ENCODE measurements at places on chromosomes 2 and 18.

GRCh38 chr2:129929321-129930290 lies 49.9 kb upstream of the RAB6C start:
- no peak for DNase-seq

DNA sequence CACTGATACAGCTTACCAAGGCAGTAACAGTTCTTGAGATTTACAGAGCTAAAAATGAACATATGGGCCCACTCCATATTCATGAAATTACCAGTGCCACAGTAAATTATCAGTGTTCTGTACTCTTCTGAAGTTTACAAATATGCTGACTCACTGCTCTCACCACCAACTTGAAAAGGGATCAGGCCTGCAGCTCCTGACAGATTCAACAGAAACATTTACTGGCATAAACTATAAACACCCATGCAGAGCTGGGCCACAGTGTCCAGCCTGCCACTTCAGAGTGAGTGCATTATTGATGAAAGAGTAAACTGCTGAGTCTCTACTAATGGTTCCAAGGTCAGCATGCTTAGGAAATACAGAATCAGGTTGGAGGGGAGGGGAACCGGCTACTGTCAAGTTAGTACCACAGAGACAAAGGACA lies 83.1 kb downstream of the FARSB start:
- DNase-seq: no peak

- DNase-seq: no peak
Observed at GRCh38 chr2:3312576-3313345, 64.9 kb downstream of the EIPR1 start.

DNA sequence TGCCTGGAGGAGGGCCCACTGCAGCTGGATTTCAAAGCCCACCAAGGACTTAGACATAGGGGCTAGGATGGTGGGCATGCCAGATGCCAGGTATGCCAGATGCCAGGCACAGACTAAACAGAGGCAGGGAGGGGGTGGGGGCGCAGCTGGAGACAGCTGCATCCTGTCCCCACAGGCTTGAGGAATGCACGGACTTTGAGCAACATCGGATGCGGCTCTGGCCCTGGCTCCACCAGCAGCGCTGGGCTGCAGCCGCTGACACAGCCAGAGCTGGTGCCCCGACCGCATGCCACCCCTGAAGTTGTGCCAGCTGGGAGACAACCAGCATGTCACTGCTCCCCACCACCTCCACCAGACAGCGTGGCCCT lies 39.5 kb downstream of the AQP12A start:
- DNase-seq: no peak

- DNase-seq: no peak
Observed at GRCh38 chr18:61237529-61237928, 95.7 kb upstream of the CDH20 start.

GRCh38 chr2:99595373-99595772 lies 105.6 kb upstream of the REV1 start:
- no peak for DNase-seq

DNA sequence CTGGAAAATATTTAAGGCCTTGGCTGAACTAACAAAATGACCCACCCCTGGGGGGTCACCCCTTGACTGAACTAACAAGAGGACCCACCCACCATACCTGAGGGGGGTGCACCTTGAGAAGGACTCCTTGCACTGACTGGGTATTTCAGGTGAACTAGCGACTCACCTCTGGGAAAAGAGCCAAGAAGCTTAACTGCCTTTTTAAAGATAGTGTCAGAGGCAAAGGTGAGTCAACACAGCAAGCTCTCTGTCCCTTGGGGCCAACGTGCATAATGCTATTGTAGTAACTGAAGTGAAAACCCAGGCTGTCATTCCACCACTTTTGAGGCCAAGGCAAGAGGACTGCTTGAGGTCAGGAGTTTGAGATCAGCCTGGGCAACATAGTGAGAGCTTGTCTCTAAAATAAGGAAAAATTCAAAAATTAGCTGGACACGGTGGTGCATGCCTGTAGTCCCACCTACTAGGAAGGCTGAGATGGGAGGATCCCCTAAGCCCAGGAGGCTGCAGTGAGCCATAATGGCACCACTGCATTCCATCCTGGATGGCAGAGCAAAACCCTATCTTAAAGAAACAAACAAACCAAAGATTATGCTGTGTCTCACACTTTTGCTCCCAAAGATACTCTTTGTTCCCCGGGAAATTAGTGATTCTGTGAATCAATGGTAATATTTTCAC lies 36.4 kb upstream of the ZCCHC2 start:
- DNase-seq: peak; percentile 48

DNA sequence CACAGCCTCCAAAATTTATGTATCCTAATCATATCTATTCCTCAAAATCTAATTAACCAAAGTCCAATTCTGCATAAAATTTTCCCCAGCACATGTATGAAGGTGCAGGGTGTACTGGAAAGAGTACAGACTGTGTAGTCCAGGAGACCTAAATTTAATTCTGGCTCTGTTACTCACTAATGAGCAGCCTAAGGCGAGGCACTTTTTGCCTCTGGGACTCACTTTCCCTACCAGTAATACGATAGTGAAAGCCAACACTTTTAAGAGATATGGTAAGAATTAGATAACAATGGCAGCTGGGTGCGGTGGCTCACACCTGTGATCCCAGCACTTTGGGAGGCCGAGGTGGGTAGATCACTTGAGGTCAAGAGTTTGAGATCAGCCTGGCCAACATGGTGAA lies 177.7 kb downstream of the PIEZO2 start:
- no peak for DNase-seq

DNA sequence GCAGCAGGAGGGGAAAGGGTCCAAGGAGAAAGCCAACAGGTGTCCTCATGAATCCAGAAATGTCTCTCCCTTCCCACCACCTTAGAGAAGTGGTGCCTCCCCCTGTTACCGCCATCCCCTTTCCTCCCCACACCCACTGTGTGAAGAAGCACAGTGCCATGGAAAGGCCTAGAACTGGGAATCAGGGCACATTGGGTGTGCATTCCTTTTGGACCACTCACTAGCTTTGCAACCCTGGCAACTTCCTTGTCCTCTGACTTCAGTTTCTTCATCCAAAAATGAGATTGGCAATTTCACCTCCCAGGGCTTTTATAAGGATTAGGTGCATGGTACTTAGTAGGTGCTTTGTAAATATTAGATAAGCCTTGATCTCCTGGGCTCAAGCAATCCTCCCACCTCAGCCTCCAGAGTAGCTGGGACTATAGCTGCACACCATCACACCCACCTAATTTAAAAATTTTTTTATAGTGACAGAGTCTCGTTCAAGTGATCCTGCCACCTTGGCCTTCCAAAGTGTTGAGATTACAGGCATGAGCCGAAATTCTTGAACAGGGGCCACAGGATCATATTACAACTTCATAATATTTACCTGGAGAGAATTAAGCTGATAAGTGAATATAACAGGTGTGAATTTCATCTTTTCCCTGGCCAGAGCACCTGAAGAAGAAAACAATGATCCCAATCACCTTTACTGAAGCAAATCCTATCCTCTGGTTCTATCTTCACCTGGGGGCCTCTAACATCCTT lies 97.9 kb upstream of the TAF1B start:
- no peak for DNase-seq

GRCh38 chr2:167198009-167198408 lies 309.7 kb downstream of the XIRP2 start:
- DNase-seq: no peak

- DNase-seq: no peak
Observed at GRCh38 chr2:47031909-47032668, 116.5 kb upstream of the MCFD2 start.

DNA sequence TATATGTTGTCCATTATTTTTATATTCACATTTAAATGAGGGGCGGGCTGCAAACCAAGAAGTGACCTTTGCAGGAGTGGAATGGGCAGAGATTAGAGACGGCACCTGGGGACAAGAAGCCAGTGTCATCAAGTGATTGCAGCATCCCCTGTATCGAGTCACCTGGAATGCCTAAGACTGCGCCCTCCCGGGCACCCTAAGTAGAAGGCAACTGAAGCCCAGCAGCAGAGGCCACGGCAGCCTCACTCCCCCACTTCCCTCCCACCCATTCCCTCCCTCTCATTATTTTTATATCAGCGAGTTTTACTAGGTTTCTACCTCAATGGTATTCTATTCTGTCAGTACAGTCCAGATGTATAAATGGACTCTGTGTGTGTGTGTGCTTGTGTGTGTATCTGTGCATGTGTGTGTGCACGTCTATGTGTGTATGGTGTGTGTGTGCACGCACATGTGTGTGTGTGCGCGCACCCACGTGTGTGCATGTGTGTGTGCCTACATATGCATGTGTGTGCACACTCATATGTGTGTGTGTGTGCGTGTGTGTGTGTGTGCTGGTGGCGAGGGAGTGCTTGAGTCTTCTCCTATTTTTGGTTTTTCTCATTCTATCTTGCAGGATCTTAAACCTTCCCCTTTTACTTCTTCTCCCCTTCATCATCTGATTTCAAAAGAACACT lies 106.8 kb upstream of the SLC66A3 start:
- no peak for DNase-seq

DNA sequence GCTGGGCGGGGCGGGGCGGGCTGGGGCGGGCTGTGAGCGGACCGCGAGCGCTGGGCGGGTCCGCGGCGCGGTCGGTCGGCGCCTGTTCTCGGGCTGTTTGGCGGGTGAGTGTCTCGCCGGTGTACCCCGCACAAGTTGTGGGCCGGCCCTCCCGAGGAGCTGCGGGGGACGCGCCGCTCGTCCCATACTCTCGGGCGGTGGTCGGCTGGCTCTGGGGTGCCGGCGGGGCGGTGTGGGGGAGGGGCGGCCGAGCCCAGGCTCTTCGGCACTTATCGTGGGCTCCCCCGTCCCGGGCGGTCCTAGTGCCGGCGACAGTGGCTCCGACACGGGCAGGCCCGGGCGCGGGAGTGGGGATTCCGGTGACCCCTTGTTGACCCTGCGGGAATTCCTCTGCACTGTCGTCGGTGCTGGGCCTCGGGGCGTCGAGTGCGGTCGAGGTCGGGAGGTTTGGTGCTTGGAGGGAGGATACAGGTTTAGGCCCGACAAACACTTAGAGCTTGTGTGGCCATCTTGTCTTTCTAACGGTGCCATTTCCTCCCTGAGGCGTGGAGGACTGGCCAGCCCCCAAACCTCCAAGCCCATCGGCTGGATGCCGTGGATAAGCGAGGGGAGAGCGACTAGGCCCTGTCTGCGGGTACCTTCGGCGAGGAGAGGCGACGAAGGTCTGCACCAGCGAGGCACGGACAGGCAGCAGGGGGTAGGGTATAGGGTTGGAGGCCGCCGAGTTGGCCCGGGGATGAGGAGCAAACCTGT lies at the start of gene SEPTIN2:
Gene SEPTIN2 (plus strand): TSS at position 47 of the 753 bp plus-strand sequence. CDS start 8,308 bp downstream, outside the sequence.
- DNase-seq: peak; percentile 76

GRCh38 chr2:135050132-135050531 lies 2.0 kb upstream of the RAB3GAP1 start:
- DNase-seq: no peak

DNA sequence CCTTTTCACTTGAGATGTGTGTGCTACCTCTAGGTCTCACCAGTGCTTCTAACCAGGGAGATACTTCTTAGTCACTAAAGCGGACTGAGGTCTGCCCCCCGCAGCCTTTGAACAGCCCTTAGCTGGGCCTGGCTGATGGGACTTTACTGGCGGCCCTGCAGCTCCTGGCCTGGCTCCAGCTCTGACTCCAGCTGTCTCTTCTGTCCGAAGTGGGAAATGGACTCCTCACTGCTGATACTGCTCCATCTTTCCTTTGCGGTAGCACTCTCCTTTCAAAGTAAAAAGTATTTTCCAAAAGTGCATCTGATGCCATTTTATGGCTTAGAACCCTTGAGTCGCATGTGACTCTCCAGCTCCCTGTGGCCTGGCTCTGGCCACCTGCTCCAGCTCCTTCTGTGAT lies 64.5 kb downstream of the ATP9B start:
- no peak for DNase-seq

- no peak for DNase-seq
Observed at GRCh38 chr2:60516826-60517225, 36.6 kb downstream of the BCL11A start.

- DNase-seq: no peak
Observed at GRCh38 chr2:165794536-165794928, 485 bp upstream of the GALNT3 start.

DNA sequence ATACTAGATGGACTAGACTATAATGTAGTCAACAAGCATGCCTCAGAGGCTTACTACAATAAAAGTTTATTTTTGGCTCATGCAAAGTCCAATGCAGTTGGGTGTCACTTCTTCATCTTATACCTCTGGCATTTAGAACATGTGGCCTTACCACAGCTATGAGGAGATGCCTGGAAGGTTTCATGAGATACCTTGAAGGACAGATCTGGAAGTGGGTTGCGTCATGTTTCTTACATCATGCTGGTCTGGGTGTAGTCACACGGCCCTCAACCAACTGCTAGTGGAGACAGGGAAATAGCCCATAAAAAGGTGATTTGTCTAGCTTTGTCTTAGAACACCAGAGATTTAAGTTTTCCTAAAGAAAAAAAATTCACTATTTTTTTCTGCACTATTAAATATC lies 91.7 kb upstream of the MMADHC start:
- DNase-seq: no peak

GRCh38 chr2:47664817-47665216 lies 118.1 kb upstream of the MSH6 start:
- DNase-seq: no peak

DNA sequence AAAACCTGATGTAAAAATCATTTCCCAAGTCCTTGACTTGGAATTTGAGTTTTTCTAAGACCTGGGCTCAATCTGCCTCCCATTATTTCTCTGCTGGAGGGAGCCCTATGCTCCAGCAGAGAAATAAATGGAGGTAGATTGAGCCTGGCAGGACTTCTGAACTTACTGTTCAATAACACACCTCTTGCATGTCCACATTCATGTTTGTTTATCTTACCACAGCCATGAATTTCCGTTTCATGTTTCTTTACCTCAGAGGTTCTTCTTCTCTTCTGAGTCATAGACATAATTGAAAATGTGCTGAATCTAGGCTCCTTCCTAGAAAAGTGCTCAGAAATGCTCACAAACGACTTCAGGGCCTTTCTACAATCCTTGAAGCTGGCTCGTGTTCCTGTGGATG lies 170.8 kb downstream of the PMAIP1 start:
- no peak for DNase-seq

Data from RKO (cell line).